Right lung (tissue), 10 donors: ENCODE measurements at places on chromosomes 16 and 17.

- DNase-seq, result peak; percentile 73
Measured at GRCh38 chr16:71723537-71724319, 773 bp downstream of the PHLPP2 start.

GRCh38 chr17:9036336-9036735 is 15.0 kb downstream of the NTN1 start:
- no peak for DNase-seq

GRCh38 chr16:86103320-86103719 is 204.4 kb downstream of the IRF8 start:
- no peak for DNase-seq

- peak; percentile 43 for DNase-seq
Measured at GRCh38 chr17:36183001-36183971, 6.8 kb upstream of the TBC1D3B start.

GRCh38 chr16:51820176-51820575 is 669.1 kb upstream of the SALL1 start:
- DNase-seq, result no peak

DNA sequence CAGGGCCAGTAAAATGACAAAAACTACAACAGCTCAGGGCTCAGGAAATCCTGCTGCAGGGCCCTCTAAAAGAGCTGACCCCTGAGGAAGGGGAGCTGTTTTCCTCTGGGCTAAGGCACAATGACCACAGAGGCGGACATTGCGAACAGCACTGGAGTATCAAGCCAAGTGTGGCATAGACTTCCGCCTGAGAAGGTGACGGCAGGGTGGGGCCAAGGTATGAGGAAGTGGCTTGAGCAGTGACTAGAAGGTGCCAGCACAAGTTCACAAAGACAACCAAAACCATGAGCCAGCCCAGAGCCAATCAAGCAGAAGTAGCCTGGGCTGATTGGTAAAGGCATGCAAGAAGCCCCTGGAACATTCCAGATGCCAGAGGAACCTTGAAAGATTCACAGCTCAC is 13.9 kb downstream of the ERN2 start:
- no peak for DNase-seq

DNA sequence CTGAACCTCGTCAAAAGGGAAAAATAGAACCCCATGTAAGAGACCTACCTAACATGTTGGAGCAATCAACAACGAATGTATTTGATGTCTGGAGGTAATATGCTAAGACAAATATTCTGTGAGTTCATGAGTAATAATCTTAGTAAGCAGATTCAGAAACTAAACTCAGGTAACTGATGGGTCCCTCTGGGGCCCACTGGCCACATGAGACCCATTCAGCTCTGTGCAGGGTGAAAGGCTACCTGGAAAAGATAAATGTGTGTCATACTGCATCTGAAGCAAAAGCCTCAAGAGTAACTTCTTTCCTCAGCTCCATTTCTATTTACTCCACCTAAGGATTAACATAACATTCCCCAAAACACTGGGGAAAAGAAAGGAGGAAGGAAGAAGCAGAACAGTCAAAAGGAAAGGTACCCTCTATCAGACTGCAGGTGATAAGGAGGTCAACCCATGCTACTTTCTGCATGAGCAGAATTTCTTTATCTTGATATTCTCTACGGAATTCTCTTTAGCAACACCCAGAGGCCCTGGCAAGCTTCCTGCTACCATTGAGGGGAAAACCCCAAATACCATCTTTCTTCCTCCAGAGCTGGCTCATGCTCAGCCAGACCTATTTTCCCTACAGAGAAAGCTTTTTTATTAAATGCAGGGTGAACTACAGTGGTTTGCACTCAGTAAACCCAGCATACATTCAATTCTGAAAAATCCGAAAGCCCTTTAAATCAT is 37.7 kb upstream of the ABCA6 start:
- no peak for DNase-seq

- no peak for DNase-seq
Measured at GRCh38 chr16:88560714-88561484, 9.3 kb upstream of the ZC3H18 start.

GRCh38 chr16:57240851-57241250 is 4.2 kb upstream of the ARL2BP start:
- DNase-seq, result no peak

- no peak for DNase-seq
Measured at GRCh38 chr17:10875984-10876555, 38.2 kb upstream of the PIRT start.

- DNase-seq, result no peak
Measured at GRCh38 chr17:11176549-11176948, 64.5 kb upstream of the SHISA6 start.

GRCh38 chr16:86751076-86752030 is 173.0 kb downstream of the FOXL1 start:
- DNase-seq, result no peak

- DNase-seq, result no peak
Measured at GRCh38 chr17:75047398-75048098, 523 bp downstream of the KCTD2 start.

- no peak for DNase-seq
Measured at GRCh38 chr17:63634816-63635215, 12.6 kb downstream of the MAP3K3 start.

GRCh38 chr16:66935314-66936011 is at the start of gene CES2:
CES2 (plus strand) TSS chr16:66935516; CDS start chr16:66935636, 120 bp downstream.
- no peak for DNase-seq

- DNase-seq, result no peak
Measured at GRCh38 chr16:17607075-17607509, 136.3 kb upstream of the XYLT1 start.

GRCh38 chr16:88290850-88291830 is 91.6 kb upstream of the ZNF469 start:
- no peak for DNase-seq

GRCh38 chr17:48612456-48612853 is 1.6 kb upstream of the HOXB7 start:
- DNase-seq, result no peak

- DNase-seq, result no peak
Measured at GRCh38 chr16:51290442-51291285, 139.6 kb upstream of the SALL1 start.

- no peak for DNase-seq
Measured at GRCh38 chr16:34050787-34051320, 591.4 kb downstream of the TP53TG3F start.

GRCh38 chr17:7110617-7111306 is 3.9 kb downstream of the ASGR2 start:
- no peak for DNase-seq

- DNase-seq, result no peak
Measured at GRCh38 chr17:39611401-39612112, 3.8 kb upstream of the NEUROD2 start.

DNA sequence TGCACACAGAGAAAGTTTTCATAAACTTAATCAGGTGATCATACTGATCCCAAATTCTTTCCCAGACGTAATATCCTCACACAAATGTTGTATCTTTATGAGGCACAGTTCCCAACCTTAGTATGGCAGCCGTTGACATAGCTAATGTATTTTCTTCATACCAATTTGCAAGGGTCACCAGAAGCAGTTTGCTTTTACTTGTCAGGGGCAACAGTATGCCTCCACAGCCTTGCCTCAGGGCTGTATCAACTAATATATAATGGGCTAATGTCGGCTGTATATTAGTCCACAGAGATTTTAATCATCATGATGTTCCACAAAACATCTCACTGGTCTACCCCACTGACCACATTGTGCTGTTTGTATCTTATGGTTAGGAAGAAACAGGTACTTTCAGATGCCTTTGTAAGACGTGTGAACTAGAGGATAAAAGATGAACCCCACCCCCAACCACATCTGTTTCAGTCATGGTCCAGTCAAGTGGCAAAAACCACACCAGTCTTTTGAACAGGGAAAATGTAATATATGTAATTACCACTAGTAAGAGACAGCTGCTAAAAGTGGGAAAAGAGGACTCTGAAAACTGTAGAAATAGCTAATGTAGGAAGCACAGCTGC is 55.2 kb downstream of the GAN start:
- DNase-seq, result no peak

DNA sequence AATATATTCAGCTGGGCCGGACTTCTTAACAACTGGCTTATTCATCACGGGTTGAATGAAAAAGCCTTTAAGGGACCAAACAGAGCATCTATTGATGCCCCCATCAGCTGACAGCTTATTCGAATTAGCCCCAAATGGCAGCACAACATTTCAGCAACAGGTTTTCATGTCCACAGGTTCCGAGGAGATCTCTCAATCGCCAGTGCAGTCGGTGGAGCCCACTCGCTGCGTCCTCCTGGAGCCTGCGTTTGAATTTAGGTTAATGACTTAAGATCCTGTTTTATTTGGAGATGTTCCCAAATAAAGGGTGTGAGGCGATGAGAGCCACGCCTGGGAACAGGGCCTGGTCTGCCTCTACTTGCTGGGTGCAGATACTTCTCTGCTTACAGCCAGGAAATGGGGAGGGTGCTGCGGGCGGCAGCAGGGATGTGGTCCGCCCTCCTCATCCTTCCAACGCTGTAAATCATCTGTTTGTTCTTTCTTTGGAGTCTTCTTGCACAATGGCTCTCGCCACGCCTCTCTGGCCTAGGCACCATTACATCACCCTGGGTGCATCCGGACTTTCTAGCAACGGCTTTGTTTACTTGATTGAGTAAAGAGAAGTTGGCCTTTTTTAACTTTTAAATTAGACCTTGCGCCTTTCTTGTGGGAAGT is 22.6 kb downstream of the NDE1 start:
- DNase-seq, result peak; percentile 93

DNA sequence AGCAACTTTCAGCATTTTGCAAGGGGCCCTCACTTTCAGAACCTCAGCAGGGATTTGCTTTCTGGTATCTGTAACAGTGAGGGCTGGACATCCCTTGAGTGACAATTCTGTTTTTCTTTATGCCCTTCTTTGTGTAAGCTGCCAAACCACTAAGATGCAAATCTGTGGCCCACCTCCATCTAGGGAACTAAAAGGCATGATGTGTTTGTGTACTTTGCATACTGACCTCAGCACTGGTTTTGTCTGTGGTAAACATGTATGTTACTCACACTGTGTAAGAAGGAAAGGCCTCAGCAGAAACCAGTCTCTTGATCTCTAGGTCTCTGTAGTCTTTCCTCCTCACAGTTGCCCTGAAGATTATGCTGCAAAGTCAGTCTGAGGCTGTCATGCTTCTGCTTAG is 396.6 kb upstream of the DYNLRB2 start:
- no peak for DNase-seq

DNA sequence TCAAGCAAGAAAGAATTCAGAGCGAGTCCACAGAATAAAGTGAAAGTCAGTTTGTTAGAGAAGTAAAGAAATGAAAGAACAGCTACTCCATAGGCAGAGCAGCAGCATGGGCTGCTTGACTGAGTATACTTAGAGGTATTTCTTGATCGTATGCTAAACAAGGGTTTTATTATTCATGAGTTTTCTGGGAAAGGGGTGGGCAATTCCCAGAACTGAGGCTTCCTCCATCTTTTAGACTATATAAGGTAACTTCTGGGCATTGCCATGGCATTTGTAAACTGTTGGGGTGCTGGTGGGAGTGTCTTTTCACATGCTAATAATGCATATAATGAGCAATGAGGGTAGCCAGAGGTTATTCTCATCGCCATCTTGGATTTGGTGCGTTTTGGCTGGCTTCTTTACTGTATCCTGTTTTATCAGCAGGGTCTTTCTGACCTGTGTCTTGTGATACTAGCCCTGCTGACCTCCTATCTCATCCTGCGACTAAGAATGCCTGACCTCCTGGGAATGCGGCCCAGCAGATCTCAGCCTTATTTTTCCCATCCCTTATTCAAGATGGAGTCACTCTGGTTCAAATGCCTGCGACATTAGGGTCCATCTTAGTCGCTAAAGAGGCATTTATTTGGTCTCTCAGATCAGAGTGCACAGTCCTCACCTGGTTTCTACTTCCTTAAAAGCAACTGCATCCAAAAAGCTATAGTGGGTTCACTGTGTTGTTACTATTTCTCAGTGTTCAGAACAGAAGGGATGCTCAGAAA is 100.6 kb upstream of the CACNG5 start:
- no peak for DNase-seq

- DNase-seq, result no peak
Measured at GRCh38 chr16:78310990-78311561, 211.6 kb downstream of the WWOX start.
